CD4-positive, alpha-beta memory T cell (primary cell): ENCODE measurements at places on chromosomes 5 and 9. TPM values are rescaled to one million over a fixed set of nuclear protein-coding genes. Genes with fewer than 3 reads are reported as not detected.

The ABO gene
- not detected for total RNA-seq

The C5orf58 gene
- total RNA-seq, result not detected

The SVEP1 gene
- total RNA-seq, result not detected

The PCDHB3 gene
- not detected for total RNA-seq

The GABBR2 gene
- total RNA-seq, result not detected

The EQTN gene
- total RNA-seq, result not detected

The RPL35 gene
- 1,702 TPM for total RNA-seq

The SLC34A1 gene
- not detected for total RNA-seq

The SECISBP2 gene
- 112 TPM for total RNA-seq

The EIF4EBP3 gene
- 18.8 TPM for total RNA-seq

The TMED9 gene
- total RNA-seq, result 93.7 TPM

The CTNND2 gene
- not detected for total RNA-seq

The FLT4 gene
- 10.3 TPM for total RNA-seq

The IL5 gene
- total RNA-seq, result not detected

The ZNF474 gene
- not detected for total RNA-seq

The GRM6 gene
- not detected for total RNA-seq

The PRDM9 gene
- not detected for total RNA-seq

- no peak for DNase-seq
- no peak overlapping the region for H3K27ac ChIP-seq
- H3K36me3 ChIP-seq, result no peaks in the 10 kb centered on the region
Measured at GRCh38 chr5:6950250-6950649, 237.0 kb downstream of the TENT4A start.

DNA sequence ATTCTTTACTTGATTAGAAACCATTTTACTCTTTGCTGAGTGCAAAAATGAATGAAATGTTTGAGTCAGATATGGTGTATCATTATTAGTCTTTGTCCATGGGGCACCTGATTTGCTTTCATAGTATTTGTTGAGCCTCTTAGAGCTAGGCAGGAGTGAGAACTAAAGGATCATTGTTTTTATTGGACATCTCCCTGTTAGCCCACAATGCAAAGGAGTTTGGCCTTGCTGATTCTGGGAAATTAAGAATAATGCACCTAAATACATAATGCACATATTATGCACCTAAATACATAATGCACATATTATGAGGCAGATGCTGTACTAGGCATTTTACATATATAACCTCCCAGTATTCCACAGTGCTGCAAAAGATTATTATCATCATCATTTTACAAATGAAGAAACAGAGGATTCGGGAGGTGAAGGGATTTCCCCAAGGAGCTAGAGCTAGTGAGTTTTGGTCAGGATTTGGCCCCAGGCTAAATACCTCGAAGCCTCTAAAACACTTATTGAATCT, 113.0 kb upstream of the LIFR start:
- H3K4me1 ChIP-seq, result no peaks in the 10 kb centered on the region
- H3K27ac ChIP-seq, result no peak overlapping the region
- no peak for DNase-seq
- H3K36me3 ChIP-seq, result no peaks in the 10 kb centered on the region
- H3K4me3 ChIP-seq, result no peak overlapping the region

DNA sequence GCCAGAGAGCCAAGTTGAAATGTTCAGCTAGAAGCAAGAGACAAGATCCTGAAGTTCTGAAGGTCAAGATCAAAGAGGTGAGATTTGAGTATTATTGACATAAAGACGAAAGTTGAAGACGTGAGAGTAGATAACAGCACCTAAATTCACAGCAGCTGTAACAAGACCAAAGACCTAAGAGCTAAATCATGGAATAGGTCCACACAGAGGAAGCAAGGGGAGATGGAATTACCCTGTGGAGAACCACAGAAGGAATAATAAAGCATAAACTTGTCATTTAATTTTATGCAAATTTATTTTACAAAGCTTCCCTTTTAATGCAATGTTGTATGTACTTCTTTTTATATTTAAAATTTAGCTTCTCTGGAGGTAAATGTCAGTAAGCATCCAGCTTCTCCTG, 523.7 kb downstream of the NR2F1-AS1 start:
- no peak for DNase-seq
- H3K4me3 ChIP-seq, result no peak overlapping the region
- no peaks in the 10 kb centered on the region for H3K36me3 ChIP-seq
- no peak overlapping the region for H3K27ac ChIP-seq
- no peaks in the 10 kb centered on the region for H3K27me3 ChIP-seq

GRCh38 chr9:76896035-76896434, 9.9 kb downstream of the PRUNE2 start:
- H3K4me3 ChIP-seq, result no peak overlapping the region
- no peak overlapping the region for H3K27ac ChIP-seq

GRCh38 chr5:160245506-160246086, 16.3 kb downstream of the FABP6 start:
- DNase-seq, result no peak
- no peaks in the 10 kb centered on the region for H3K27me3 ChIP-seq
- H3K27ac ChIP-seq, result no peak overlapping the region
- H3K36me3 ChIP-seq, result no peaks in the 10 kb centered on the region
- H3K4me3 ChIP-seq, result no peak overlapping the region
- no peaks in the 10 kb centered on the region for H3K4me1 ChIP-seq

DNA sequence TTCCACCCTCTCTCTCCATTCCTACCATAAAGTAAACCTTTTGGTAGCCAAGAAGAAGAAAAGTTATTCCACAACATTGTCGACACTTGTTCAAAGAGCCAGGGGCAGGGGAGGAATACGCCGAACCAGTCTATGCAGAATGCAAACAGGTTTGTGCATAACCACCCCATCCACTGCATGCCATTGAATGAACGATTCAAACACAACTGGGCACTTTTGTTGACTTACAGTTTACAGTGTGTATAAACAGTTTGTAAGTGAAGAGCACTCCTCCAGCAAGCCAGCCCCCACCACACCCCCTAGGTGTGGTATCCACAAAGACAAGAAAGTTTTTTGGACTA, 6.8 kb upstream of the S1PR3 start:
- H3K4me1 ChIP-seq, result peaks cover 8% of the 10 kb centered on the region
- H3K27ac ChIP-seq, result no peak overlapping the region
- no peak for DNase-seq
- H3K36me3 ChIP-seq, result no peaks in the 10 kb centered on the region
- H3K4me3 ChIP-seq, result no peak overlapping the region

- DNase-seq, result no peak
- no peaks in the 10 kb centered on the region for H3K27me3 ChIP-seq
- H3K36me3 ChIP-seq, result no peaks in the 10 kb centered on the region
- no peaks in the 10 kb centered on the region for H3K4me1 ChIP-seq
- no peak overlapping the region for H3K27ac ChIP-seq
Measured at GRCh38 chr9:31124389-31124788, 1260.1 kb upstream of the ACO1 start.

DNA sequence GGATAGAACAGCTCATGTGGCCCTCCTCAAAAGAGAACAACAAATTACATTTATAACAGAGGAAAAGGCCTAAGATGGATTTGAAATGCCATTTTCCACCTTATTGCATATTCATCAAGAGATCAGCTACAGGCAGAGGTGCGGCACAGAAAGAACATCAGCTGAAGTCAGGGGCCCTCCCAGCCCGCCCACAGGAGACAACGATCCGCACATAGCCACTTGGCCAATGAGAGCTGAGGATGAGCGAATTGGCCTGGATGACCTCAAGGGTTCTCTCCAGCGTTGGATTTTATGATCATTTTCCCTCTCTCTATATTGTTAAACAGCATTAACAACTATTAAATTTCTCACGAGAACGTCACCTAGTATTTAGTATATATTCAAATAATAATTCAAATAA, 97.6 kb downstream of the GNAQ start:
- H3K36me3 ChIP-seq, result no peaks in the 10 kb centered on the region
- H3K27ac ChIP-seq, result no peak overlapping the region
- no peak for DNase-seq
- H3K4me3 ChIP-seq, result no peak overlapping the region
- H3K4me1 ChIP-seq, result no peaks in the 10 kb centered on the region

GRCh38 chr9:112028242-112029221, 131.9 kb downstream of the UGCG start:
- H3K27me3 ChIP-seq, result no peaks in the 10 kb centered on the region
- peak; percentile 8 for DNase-seq
- no peaks in the 10 kb centered on the region for H3K36me3 ChIP-seq
- H3K4me1 ChIP-seq, result peaks cover 33% of the 10 kb centered on the region
- no peak overlapping the region for H3K27ac ChIP-seq

DNA sequence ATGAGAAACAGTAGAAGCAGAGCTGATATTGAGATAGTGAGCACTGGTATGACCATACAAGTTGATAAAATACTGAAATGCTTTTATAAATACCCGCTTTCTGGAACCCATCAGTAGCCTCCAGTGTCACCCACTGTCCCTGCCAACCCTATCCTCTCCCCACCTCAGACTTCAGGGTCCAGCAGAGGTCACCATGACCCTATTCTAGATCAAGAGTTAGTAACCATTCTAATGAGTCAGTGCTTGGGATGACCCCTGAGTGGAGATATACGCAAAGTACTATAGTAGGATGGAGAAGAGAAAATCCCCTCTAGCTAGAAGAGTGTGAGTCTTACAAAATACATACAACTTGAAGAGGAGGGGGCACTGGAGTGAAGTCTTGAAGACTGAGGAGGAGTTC, 297.9 kb upstream of the BRINP1 start:
- no peak for DNase-seq
- H3K27me3 ChIP-seq, result no peaks in the 10 kb centered on the region
- no peak overlapping the region for H3K27ac ChIP-seq
- no peaks in the 10 kb centered on the region for H3K4me1 ChIP-seq
- H3K36me3 ChIP-seq, result no peaks in the 10 kb centered on the region
- no peak overlapping the region for H3K4me3 ChIP-seq

DNA sequence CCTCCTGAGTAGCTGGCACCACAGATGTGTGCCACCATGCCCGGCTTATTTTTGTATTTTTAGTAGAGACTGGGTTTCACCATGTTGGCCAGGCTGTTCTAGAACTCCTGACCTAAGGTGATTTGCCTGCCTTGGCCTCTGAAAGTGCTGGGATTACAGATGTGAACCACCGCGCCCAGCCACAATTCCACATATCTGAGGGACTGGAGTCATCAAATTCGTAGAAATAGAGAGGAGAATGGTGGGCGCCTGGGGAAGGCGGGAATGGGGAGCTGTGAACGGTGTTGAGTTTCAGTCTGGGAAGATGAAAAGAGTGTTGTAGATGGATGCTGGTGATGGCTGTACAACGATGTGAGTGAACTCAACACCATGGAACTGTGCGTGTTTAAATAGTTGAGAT, 1.9 kb upstream of the ABO start:
- H3K27me3 ChIP-seq, result no peaks in the 10 kb centered on the region
- no peak for DNase-seq
- H3K4me3 ChIP-seq, result no peak overlapping the region

- no peaks in the 10 kb centered on the region for H3K36me3 ChIP-seq
- H3K27me3 ChIP-seq, result no peaks in the 10 kb centered on the region
- DNase-seq, result no peak
- no peaks in the 10 kb centered on the region for H3K4me1 ChIP-seq
- no peak overlapping the region for H3K27ac ChIP-seq
Measured at GRCh38 chr9:83434254-83434653, 103.9 kb downstream of the FRMD3 start.

- no peak overlapping the region for H3K4me3 ChIP-seq
- no peak for DNase-seq
- H3K4me1 ChIP-seq, result no peaks in the 10 kb centered on the region
- no peaks in the 10 kb centered on the region for H3K36me3 ChIP-seq
- no peaks in the 10 kb centered on the region for H3K27me3 ChIP-seq
Measured at GRCh38 chr9:133516256-133516960, 8.4 kb downstream of the MYMK start.

- H3K36me3 ChIP-seq, result no peaks in the 10 kb centered on the region
- no peak for DNase-seq
- no peaks in the 10 kb centered on the region for H3K27me3 ChIP-seq
- no peaks in the 10 kb centered on the region for H3K4me1 ChIP-seq
- no peak overlapping the region for H3K4me3 ChIP-seq
Measured at GRCh38 chr5:169112016-169112415, 188.9 kb downstream of the SLIT3 start.

GRCh38 chr5:177103523-177104253, 17.0 kb downstream of the FGFR4 start:
- no peaks in the 10 kb centered on the region for H3K36me3 ChIP-seq
- no peak overlapping the region for H3K27ac ChIP-seq
- H3K4me1 ChIP-seq, result no peaks in the 10 kb centered on the region
- H3K4me3 ChIP-seq, result no peak overlapping the region
- H3K27me3 ChIP-seq, result no peaks in the 10 kb centered on the region

DNA sequence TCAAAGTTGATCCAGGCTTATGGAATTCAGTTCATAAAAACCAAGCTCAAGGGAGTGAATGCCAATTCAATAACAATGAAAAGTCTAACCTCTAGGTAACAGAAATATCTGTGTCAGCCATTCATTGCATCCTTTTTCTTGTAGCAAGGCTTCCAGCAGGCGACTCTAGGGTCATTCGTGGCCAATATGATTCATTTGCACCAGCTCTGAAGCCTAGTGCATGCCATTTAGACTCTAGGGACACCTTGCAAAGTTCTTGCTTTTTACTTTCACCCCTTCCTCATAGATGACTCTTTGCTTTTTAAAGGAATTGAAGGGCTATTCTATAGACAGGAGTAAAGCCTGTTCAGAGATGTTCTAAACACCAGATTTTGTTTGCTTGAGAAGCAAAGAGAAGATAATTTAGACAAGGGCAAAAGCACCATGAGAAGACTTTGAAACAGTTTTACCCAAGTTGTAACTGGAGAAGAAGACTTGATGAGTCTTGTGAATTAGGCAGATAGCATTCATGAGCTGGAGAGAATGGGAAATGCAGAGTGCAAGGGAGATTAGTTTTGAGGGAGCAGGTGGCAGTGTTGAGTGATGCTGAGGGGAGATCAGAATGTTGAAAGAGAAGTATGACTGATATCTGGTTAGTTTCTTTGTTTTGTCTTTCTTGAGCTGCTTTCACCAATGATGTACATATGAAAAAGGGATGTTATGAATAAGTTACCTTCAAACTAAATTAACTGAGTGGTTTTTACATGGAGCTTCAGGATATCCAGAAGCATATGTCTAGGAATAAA, 94.5 kb downstream of the F2RL2 start:
- peaks cover 67% of the 10 kb centered on the region for H3K4me1 ChIP-seq
- H3K27ac ChIP-seq, result no peak overlapping the region
- H3K27me3 ChIP-seq, result no peaks in the 10 kb centered on the region
- H3K36me3 ChIP-seq, result no peaks in the 10 kb centered on the region
- no peak for DNase-seq

DNA sequence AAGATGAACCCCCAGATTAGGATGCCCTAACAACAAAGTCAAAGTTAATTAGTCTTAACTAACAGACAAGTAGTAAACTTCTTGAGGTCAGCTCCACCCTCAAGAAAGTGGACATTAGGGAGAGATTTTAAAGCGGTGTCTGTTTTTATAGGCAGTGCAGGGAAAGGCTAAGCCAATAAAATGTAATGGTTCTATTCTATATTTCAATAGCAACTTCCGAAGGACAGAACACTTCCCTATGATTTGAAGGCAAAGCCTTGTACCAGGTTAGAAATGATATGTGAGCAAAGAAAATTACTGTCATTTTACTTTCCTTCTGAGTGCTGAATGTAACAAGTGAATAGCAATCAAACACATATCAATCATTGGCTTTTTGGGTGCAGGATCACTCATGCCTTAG, 455.2 kb downstream of the ISL1 start:
- H3K27me3 ChIP-seq, result no peaks in the 10 kb centered on the region
- H3K4me1 ChIP-seq, result no peaks in the 10 kb centered on the region
- no peaks in the 10 kb centered on the region for H3K36me3 ChIP-seq
- DNase-seq, result no peak

- H3K27ac ChIP-seq, result no peak overlapping the region
- H3K36me3 ChIP-seq, result no peaks in the 10 kb centered on the region
- DNase-seq, result no peak
Measured at GRCh38 chr9:69949396-69949795, 94.3 kb upstream of the MAMDC2 start.

- no peaks in the 10 kb centered on the region for H3K36me3 ChIP-seq
- peaks cover 7% of the 10 kb centered on the region for H3K4me1 ChIP-seq
- peaks cover 11% of the 10 kb centered on the region for H3K27me3 ChIP-seq
- H3K27ac ChIP-seq, result no peak overlapping the region
- no peak overlapping the region for H3K4me3 ChIP-seq
- DNase-seq, result no peak
Measured at GRCh38 chr9:122125509-122126330, 32.6 kb upstream of the TTLL11 start.
